ENCODE measurements at places on chromosomes 11 and 22.

DNA sequence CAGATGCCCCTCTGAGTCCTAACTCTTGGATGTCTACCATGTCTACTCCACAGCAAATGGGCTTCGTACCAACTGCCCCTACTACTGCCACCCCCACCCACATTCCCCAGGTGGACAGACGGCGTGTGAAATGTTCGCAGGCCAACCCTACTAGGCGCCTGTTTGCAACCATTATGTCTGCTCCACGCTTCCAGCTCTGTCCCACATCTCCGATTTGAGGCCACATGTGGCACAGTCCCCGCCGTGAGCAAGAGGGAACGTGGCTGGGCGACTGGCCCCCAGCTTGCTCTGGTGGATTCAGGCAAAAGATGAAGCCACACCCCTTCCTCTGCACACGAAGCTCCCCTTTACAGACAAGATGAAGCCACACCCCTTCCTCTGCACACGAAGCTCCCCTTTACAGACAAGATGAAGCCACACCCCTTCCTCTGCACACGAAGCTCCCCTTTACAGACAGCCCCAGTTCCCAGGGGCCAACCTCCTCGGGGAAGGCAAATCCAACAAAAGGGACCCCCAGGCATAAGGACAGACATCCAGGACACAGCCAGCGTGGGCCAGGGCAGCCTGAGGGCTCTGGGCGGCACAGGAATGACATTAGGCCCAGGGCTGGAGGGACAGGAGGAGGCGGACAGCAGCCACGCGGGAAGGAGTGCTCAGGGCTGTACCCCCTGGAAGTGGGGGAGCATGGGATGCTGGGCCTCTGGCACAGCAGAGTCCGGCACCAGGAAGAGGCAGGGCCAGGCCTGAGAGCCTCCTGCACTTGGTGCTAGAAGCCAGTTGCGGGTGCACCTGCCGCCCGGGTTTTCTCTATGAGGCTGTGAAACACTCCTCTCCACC lies 106.2 kb downstream of the SHANK2 start:
- DNase-seq = no peak

DNA sequence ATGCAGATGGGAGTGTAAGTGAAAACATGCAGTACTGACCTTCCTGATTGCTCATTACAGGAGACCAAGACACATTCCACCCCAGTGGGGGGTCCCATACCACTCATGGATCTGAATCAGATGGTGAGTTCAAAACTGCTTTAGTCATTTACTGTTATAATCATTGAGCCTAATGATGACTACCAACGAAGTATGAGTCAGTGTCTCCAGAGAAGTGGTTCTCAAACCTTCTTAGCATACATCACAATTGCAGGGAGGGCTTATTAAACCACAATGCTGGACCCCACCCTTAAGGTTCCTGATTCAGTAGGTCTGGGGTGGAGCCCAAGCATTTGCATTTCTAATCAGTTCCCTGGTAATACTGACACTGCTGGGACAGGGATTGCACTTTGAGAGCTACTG lies 75.8 kb downstream of the CD44 start:
- peak; percentile 49 for DNase-seq

GRCh38 chr11:118929501-118930093 lies 3.9 kb upstream of the BCL9L start:
- no peak for DNase-seq

GRCh38 chr11:119322360-119322739 lies 5.4 kb upstream of the MCAM start:
- DNase-seq = no peak

GRCh38 chr11:109298865-109299264 lies 123.1 kb upstream of the C11orf87 start:
- DNase-seq = no peak

DNA sequence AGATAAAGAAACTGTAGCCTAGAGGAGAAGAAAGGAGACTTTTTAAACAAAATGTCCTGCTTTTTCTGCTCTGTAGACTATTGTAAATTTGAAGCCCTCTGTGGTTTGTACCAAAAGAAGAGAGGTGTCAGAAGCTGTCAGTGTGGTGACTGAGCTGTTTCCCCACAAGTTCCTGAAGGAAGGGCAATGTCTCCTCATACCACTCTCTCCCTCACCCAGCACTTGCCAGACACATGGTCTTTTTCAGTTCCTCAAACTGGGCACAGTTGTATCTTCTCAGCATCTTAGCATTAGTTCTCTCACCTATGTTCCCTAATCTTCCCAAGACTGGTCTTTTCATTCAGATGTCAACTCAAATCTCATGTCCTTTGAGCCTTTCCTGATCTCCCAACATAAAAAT lies 4.3 kb downstream of the BCO2 start:
- DNase-seq = no peak

DNA sequence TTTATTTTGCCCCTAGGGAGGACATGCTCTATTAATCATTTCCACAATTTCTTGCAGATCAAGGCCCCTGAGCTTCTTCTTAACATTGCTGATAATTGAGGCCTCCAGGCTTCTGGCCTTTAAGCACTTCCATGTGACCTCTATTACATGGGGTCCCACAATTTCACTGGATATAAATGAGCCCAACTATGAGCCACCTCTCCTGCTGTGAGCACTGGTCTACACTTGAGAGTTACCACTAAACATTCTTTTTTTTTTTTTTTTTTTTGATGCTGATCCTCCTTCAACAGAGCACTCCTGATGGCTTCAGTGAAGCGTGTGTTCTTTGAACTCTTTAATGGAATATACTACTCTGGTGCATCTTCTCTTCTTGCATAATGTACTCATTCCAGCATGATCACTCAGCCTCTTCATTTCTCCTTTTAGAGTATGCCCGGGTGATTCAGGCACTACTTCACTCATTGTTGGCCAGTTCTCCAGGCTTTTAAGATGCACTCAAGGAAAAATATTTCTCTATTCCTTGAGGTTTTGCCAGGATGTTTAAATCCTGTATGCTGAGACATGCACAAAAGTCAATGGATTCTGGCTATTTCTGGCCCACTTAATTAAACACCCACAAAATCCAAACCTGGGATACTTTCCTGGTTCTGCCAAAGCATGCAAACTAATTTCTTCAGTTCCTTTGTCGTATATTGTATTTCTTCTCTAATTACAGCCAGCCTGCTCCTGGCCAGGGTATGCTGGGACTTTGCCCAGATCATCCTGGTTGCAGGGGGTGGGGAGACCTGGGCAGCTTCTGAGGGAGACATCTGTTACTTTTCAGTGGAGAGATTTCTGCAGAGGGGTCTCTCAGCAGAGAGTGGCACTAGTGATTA lies 257.8 kb upstream of the LUZP2 start:
- DNase-seq = no peak

GRCh38 chr22:21845558-21846453 lies 21.6 kb downstream of the MAPK1 start:
- DNase-seq = no peak

DNA sequence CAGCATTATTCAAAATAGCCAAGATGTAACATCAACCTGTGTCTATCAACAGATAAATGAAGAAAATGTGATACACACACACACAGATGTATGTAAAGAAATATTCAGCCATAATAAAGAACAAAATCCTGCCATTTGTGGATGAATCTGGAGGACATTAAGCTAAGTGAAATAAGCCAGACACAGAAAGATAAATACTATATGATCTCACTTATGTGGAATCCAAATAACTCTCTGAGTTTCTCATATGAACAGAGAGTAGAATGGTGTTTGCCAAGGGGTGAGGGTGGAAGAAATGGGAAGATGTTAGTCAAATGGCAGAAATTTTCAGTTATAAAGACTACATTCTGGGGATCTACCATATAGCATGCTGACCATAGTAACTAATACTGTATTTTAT lies 224.2 kb downstream of the GUCY1A2 start:
- no peak for DNase-seq

DNA sequence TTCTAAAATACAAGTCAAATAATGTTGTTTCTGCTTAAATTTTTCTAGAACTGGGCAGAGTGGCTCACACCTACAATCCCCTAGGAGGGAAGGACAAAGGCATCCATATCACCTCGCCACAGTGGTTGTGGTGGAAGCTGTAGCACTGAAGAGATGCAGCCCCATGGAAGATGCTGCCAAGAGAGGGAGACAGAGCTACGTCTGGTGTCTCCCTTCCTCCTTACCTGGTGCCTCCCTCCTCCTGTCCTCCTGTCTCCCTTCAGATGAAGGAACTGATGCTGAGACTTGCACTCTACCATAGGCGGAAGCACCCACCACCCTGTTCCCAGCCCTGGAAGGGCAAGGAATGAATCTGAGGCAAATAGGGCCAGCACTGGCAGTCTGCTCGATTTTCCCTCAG lies 22.3 kb downstream of the MMP27 start:
- no peak for DNase-seq

DNA sequence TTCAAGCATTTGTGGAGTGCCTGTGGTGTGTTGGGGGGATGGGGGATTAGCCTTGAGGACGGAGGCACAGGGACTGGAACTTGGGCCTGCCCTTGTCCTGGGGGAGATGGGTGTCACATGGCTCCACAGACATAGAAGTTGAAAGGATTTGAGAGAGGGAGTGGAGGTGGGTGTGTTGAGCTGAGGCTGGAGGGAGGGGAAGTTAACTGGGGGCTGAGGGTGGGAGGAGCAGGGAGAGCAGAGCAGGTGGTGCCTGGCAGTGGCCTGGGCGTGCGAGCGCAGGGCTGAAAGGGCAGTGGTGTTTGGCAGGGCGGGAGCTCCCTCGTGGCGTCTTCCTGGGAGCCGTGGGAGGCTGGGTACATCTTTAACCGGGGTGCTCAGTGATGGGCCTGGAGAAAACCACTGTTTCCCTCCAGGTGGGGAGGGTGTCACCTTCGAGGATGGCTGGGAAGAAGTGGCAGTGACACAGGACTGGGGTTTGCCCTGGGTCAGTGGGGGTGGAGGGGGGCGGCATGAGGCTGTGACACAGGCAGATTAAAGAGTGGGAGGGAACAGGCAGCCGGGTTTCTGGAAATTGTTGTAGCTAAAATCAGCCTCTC lies 45.5 kb downstream of the AP2A2 start:
- no peak for DNase-seq

- no peak for DNase-seq
Measured at GRCh38 chr11:22539821-22540256, 85.8 kb downstream of the FANCF start.
